ENCODE measurements at places on chromosomes 5 and 9.

DNA sequence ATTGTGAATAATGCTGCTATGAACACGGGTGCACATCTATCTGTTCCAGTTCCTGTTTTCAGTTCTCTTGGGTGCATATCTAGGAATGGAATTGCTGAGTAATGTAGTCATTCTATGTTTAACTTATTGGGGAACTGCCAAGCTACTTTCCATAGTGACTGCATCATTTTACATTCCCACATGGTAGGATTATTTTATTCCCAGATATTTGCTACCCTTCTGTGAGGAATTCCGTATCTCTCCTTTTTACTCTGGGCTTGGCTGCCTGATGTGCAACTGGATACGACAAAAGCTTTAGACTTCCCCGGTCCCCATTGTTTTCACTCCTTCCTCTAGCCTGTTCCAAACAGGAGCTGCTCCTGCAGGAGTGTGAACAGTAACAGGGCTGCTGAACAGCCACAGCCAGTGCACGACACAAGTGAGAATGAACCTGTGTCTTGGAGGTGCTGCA lies 7.2 kb downstream of the TAS2R1 start:
- no peak for DNase-seq

DNA sequence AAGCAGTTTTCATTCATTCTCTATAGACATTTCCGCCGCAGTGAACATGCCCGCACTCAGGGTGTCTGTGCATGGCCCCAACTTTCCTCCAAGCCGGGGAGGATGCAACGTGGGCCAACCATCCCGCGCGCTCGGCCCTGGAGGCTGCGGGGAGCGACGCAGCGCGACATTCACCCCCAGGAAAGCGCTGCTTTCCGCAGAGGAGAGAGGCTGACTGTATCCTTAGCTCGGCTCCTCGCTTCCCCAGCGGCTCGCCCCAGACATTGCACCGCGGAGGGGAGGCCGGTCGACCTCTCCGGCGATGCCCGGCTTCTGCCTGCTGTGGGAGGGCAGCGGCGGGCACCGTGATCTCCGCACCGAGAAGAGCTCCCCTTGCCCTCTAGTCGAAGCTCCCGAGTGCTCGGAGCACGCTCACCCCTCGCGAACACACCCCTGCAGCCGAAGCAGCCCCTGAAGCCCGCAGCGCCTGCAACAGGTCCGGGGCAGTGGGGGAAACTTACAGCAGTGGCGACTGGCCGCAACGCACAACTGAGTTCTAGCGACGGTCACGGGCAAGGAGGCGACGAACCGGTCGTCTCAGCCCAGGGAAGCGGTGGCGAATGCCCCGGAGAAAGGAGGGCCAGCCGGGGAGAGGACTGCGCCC lies 600 bp downstream of the ENC1 start:
- no peak for DNase-seq

DNA sequence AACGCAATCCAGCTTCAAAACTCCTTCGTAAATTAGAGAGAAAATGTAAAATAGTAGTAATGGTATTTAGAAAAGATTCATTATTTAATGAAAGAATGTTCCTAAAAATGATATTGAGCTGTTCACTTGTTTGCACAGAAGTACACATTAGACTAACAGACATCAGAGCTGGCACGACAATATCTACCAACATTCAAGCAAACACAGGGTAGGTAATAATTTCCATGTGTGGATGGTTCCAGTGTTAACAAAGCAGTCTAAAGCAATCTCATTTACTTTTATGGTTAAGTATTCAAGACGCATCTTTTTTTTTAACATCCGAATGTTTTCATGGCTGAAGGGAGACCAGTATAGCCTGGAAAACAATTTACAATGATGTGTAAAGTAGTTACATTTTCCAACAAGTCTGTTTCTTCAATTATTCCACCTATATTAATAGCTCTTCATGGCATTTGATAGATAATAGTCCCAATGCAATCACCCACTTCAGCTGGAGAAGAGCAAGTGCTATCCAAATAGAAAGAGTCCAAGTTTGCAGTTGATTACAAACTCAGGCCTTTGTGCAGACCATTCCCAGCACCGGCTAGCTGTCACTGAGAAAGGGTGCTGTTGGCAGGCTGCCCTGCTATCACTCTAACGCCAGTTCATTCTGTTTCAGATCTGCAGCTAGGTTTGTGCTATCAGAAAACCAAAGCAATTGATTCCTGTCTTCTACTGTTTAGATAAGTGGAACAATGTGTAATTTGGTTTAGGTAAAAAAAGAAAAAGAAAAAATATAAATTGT lies 458.8 kb downstream of the DTWD2 start:
- DNase-seq, result no peak

GRCh38 chr9:37030611-37030939 lies 3.5 kb downstream of the PAX5 start:
- no peak for DNase-seq

DNA sequence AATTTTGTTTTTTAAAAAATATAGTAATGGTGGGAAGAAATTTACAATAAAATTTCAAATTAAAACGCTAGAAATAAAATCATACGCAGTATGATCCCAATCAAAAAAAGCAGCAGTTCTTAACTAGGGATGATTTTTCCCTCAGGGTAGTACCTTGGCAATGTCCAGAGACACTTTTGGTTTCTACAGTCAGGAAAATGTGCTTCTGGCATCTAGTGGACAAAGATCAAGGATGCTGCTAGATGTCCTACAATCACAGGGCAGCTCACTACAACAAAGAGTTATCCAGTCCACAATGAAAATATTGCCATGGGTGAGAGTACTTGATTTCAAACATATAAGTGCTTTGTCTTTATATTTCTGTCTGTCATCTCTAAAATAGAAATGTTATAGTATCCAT lies 400.2 kb upstream of the SGCD start:
- no peak for DNase-seq

DNA sequence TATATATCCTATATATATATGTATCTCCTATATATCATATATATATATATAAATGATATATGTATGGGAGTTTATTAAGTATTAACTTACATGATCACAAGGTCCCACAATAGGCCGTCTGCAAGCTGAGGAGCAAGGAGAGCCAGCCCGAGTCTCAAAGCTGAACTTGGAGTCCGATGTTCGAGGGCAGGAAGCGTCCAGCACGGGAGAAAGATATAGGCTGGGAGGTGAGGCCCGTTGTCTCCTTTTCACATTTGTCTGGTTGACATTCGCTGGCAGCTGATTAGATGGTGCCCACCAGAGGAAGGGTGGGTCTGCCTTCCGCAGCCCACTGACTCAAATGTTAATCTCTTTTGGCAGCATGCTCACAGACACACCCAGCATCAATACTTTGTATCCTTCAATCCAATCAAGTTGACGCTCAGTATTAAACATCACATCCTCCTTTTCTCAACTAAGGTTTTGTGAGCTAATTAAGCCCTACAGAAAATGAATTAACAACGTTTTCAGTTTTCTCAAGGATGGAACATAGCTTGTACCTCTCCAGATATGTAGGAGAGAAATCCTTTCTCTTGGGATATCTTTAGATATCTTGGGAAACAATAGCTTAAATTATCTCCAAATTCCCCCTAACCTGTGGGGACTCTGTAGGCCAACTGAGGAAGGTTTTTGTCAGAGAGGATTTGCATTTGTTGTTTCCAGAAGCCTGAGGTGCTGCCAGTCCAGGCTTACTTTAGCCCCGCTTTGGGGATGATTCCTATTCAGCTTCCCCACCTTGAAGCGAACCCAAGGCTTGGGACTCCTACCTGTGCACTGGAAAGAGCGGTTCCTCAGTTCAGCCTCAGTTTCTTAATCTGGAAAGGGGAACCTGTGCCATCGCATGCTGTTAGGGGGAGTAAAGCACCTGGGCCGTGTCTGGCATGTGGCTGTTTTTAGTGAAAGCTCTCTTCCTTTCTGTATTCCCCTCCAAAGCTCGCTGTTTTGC lies 163.2 kb downstream of the CACNA1B start:
- no peak for DNase-seq

DNA sequence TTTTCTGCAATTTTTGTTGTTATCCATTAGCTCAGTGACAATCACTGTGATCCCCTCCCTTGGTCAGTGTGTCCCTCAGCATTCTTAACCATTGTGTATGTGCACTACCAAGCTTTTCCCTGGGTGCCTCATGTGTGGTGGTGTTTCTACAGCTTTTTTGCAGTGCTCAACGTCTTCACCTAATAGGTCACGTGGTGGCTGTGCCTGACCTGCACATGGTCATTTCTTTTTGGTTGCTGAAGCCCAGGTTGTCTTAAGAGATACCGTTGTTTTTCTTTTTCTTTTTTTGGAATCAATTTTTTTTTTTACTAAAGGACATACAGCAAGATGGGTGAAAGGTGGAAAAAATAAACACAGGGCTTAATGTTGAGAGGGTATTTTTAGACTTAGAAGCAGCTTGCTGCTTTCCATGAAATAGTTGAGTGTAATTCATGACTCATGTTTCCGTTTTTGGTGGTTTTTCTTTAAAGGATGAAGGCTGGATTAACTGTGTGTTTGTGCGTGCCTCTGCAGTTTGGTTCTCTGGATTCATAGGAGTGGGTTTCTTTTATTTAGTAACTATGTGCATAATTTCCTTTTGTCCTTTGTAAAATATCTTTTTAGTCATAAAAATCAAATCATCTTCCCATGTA lies 22.2 kb downstream of the SH3GL2 start:
- no peak for DNase-seq

GRCh38 chr9:31912636-31913035 lies 471.8 kb upstream of the ACO1 start:
- DNase-seq, result no peak

DNA sequence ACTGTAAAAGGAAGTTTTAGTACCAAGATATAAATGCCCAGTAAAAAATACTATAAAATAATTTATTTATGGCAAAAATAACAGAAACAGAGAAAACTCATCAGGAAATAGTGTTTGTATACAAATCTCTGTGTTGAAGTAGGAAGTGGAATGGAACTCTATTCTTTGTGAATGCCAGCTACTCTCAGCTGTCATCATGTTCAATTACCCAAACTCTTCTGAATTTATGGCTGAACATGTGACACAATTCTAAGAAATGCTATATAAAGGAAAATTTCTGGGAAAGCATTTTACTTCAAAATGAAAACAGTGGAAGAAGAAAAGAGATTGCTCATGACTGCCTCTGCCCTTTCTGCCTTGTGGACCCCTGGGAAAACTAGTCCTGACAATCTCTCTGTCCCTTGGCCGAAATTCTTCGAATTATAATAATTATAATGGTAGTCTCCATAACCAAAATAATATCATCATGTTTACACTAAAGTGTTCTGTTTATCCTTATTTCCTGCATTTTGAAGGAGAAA lies 522.3 kb upstream of the ST8SIA4 start:
- no peak for DNase-seq

- DNase-seq, result no peak
Observed at GRCh38 chr5:150159741-150160179, 4.1 kb upstream of the PDGFRB start.

GRCh38 chr9:127267793-127268525 lies 3.4 kb downstream of the GARNL3 start:
- no peak for DNase-seq

DNA sequence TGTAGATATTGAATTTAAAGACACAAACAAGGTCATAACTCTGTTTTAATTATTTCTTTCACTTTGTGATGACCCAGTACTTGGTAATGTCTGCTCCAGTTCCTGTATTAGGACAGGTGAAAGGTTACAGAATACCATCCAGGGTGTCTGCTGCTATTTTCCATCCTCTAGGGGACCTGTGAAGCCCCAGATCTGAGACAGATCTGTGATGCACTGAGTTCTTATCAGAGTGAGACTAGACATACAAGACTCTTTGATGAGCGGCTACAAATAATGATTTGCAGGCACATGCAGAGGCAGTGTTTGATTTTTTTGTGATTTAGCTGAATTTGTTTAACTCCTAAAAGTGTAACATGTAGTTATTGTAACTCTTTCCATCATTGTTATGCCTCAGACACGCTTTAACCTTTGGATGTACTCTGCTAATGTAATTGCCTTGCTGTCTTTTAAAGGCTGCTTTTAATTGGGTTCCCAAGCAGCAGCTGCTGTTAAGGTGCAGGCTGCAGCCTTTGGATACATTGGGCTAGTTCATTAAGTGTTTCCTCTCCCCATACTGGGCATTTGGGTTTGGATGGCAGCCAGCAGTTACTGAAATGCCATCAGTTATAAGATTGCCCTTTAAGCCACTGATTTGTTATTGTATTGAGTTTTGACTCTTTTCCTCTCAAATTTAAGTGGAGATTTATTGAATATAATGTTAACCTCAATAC lies 63.3 kb downstream of the RASGRF2 start:
- DNase-seq, result no peak

- DNase-seq, result no peak
Observed at GRCh38 chr5:60997721-60998120, 52.7 kb downstream of the NDUFAF2 start.

- DNase-seq, result no peak
Observed at GRCh38 chr5:346229-346935, 24.9 kb downstream of the AHRR start.

DNA sequence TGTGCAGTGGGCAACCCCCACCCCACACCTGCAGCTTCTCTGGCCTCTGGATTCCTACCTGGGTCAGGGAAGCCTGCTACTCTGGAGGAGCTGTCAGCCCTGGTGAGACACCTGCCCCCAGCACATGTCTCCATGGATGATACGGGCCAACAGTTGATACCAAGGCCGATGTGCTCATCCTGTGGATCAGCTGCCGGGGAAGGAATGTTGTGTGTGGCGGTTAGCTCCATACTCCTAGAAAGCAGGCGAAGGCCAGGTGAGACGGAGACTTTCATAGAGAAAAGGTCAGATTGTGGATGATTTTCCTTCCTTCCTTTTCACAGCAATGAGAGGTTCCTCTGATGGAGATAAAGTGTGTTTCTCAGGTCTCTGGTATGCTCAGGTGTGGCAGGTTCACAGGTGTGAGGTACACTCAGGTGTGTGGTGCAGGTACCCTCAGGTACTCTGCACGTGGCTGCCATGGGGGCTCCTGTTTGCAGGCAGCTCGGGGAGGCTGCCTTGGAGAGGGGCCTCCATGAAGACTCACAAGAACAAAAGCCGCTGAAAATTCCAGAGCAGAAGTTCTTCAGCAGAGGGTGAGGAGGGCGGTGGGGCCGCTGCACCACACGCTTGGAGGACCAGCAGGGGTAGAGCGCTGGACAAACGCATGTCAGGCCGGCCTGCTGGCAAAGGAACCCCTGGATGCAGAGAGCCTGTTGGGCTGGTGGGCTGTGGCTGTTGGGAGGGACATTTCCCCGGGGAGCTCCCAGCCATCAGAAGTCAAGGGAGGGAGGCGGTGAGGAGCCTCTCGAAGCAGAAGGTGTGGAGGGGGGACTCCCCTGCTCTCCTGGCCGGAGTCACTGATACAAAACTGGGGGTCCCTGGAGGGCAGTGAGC lies 5.1 kb upstream of the AHRR start:
- no peak for DNase-seq

All from Panc1 (cell line).